ENCODE measurements at places on chromosomes 11 and 22. TPM values are rescaled to one million over a fixed set of nuclear protein-coding genes. Genes with fewer than 3 reads are reported as not detected.

DNA sequence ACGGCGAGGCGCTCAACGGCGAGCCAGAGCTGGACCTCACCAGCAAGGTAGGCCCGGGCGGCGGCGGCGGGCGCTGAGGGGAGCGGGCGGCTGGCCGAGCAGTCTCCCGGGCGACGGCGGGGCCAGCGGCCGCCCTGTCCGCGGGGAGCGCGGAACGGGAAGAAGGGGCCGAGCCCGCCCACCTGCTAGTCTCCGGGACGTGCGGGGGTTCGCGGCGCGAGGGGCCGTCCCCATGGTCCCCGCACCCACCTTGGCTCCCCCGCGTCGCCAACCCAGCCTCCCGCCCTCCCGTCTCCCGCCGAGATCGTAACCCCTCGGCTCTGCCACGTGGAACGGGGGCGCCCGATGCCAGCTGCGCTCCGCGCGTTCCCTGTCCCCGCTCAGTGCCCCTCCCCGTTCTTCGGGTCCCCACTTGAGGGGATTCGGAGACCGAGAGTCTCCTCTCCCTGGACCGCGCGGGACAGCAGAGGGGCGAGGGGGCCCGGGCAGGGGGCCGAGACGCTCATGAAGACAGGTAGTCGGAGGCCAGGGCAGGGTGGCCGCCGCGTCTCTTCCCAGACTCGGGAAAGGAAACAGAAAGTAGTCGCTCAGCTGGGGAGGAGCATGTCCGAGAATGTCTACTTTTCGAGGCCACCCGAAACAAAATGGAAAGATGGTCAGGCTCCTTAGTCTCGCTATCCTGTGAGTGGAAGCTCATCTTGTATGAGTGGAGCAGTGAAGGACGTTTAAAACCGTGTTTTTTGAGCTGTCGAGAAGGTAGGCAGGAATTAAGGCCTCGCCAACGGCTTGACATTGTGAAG is 557 bp downstream of the GTPBP1 start:
- peak overlapping the region; percentile 74 for H3K4me3 ChIP-seq
- peak; percentile 55 for DNase-seq
- peak overlapping the region; percentile 90 for H3K27ac ChIP-seq
- peaks cover 18% of the 10 kb centered on the region for H3K4me1 ChIP-seq
- H3K36me3 ChIP-seq, result no peaks in the 10 kb centered on the region

The CHST1 gene
- 23.6 TPM for total RNA-seq

The TOMT gene
- not detected for total RNA-seq

The GPR83 gene
- total RNA-seq, result 0.81 TPM

GRCh38 chr11:1559111-1559951 is 12.7 kb downstream of the DUSP8 start:
- no peaks in the 10 kb centered on the region for H3K27me3 ChIP-seq
- no peak overlapping the region for H3K27ac ChIP-seq
- peaks cover 29% of the 10 kb centered on the region for H3K4me1 ChIP-seq
- no peak overlapping the region for H3K4me3 ChIP-seq

DNA sequence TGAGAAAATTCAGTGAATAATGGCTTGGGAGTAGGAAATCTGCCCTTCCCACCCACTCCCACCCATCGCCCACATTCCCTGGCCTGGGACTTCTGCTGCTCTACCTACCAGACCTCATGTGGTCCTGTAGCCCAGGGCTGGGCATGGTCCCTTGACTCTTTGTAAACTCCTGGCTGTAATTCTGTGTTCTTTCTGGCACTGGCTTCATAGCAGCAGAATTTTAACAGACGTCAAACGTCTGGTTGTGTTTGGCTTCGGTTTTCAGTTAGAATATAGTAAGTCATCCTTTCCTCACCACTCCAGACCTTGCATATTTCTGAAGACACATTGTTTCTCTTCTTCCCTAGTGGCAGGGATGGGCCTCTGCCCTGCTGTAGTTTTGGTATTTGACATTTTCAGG is 210.6 kb downstream of the CSNK2A3 start:
- no peaks in the 10 kb centered on the region for H3K27me3 ChIP-seq
- no peak overlapping the region for H3K4me3 ChIP-seq
- peak overlapping the region; percentile 92 for H3K27ac ChIP-seq
- DNase-seq, result peak; percentile 52
- H3K4me1 ChIP-seq, result peaks cover 20% of the 10 kb centered on the region
- H3K36me3 ChIP-seq, result no peaks in the 10 kb centered on the region

DNA sequence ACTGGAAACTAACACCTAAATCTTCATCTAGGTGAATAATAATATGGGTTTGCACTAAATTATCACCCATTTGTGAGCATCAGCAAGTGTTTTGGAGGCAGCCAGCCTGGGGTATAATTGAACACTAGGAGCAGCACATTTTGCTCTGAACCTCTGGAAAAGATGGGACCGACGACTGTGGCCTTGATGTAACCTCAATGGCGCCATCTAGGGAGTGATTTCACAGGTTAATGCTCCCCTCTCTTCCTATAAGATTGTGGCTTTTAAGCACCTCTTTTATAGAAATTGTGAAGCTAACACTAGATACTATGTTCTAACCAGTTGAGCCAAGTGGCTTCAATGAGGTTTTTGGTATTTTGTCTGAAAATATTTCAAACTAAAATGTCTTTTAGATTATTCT is 203.7 kb downstream of the NELL1 start:
- no peak for DNase-seq
- no peak overlapping the region for H3K27ac ChIP-seq
- H3K4me1 ChIP-seq, result no peaks in the 10 kb centered on the region
- H3K27me3 ChIP-seq, result no peaks in the 10 kb centered on the region
- H3K4me3 ChIP-seq, result no peak overlapping the region

The THOC5 gene
- total RNA-seq, result 46.6 TPM

The RAB38 gene
- total RNA-seq, result 7.0 TPM
